ENCODE measurements at places on chromosomes 2 and 18.

DNA sequence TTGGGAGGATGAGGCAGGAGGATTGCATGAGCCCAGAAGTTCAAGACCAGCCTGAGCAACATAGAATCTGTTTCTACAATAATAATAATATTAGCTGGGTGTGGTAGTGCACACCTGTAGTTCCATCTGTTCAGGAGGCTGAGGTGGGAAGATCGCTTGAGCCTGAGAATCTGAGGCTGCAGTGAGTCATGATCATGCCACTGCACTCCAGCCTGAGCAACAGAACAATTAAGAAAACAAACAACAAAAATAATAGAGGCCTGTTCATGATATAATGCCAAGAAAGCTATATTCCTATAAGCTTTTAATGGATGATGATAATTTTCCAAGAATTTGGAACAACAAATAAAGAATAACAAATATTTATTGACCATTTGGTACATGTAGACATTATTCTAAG lies 6.9 kb upstream of the CCBE1 start:
- DNase-seq: no peak

GRCh38 chr2:178681081-178681480 lies 126.1 kb downstream of the TTN start:
- no peak for DNase-seq

GRCh38 chr18:37422116-37422515 lies 143.5 kb downstream of the CELF4 start:
- DNase-seq: no peak

- no peak for DNase-seq
These were observed 3.5 kb downstream of the ADCYAP1 start for GRCh38 chr18:907885-908757.

- no peak for DNase-seq
These were observed 20.9 kb upstream of the COL6A3 start for GRCh38 chr2:237434866-237435311.

DNA sequence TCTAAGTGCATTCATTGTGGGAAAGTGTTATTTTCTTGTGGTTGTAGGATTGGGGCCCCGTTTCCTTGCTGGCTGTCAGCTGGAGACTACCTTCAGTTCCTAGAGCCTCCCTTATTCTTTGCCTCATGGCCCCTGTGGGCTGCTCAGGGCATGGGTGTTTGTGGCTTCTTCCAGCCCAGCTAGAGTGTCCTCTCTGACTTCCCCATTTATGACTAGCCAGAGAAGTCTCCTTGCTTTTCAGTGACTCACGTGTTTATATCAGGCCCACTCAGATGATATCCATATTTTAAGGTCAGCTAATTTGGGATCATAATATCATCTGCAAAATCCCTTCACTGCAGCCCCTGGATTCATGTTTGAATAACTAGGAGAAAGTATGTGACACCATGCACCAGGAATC lies 62.8 kb downstream of the DTNA start:
- DNase-seq: no peak

GRCh38 chr2:10412380-10412779 lies 35.7 kb downstream of the ODC1 start:
- peak; percentile 74 for DNase-seq

GRCh38 chr18:22207021-22207758 lies 37.8 kb downstream of the GATA6 start:
- DNase-seq: no peak

- DNase-seq: no peak
These were observed 85.7 kb downstream of the PXDN start for GRCh38 chr2:1658394-1659151.

DNA sequence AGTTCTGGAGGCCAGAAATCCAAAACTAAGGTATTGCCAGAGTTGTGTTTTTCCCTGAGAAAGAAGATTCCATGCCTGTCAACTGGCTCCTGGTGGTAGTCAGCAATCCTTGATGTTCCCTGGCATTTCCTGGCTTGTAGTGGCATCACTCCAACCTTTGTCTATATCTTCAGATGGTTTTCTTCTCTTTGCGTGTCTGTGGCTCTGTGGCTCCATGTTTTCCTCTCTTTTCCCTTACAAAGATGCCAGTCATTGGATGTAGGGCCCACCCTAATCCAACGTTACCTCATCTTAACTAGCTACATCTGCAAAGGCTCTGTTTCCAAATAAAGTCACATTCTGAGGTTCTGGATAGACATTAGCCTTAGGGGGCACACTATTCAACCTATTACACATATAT lies 41.8 kb downstream of the SLC14A1 start:
- DNase-seq: no peak

GRCh38 chr2:181697126-181697525 lies 16.8 kb upstream of the NEUROD1 start:
- DNase-seq: no peak

DNA sequence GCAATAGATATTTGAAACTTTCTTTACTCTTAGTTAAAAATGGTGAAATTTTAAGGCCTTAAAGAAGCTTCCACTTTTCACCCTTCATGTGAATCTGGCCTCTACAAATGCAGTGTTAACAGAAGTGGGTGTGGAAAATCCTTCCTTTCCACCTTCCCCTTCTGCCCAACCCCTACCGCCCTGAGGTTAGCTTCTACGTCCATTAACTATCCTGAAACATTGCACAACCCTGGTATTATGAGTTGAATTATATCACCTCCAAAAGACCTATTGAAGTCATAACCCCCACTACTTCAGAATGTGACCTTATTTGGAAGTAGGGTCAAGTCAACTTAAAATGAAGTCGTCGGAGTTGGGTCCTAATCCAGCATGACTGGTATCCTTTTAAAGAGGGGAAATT lies 80.8 kb upstream of the ACSL3 start:
- no peak for DNase-seq

GRCh38 chr2:84038866-84039265 lies 420.2 kb downstream of the SUCLG1 start:
- DNase-seq: no peak

DNA sequence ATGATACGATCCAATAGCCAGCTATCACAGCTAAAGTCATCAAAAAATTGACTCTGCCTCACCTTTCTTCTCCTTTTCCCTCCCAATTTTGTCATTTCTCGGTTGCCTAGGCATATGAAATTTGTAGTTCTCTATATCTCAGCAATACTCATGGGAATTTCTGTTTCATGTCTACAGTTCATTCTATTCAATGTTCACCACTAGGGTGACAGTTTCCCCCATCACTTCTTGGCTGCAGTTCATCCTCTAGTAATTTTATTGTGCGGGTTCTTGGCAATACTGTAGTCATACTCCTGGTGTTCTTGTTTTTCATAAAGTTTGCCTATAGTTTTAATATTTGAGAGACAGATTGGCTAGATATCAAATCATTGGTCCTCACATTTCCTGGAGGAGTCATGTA lies 872.2 kb upstream of the ID2 start:
- DNase-seq: no peak

DNA sequence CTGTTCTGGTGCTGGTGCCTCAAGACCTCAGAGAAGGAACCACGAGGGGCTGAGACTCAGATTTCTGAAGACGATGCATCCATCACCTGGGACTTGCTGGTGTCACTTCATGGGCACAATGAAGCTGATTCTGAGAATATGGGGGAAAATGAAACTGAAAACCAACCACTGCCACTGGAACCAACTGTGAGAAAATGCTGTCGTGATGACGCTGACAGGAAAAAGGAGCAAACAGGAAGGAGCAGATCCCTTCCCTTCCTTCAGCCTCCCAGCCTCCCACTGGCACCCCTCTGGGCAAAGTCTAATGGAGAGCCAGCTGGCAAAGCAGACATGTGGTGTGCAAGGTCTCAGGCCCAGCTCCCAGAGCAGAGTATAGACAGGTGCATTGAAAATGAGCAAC lies 109.7 kb downstream of the FOXI3 start:
- DNase-seq: no peak

- DNase-seq: no peak
These were observed 291.8 kb downstream of the ICOS start for GRCh38 chr2:204228169-204228886.

DNA sequence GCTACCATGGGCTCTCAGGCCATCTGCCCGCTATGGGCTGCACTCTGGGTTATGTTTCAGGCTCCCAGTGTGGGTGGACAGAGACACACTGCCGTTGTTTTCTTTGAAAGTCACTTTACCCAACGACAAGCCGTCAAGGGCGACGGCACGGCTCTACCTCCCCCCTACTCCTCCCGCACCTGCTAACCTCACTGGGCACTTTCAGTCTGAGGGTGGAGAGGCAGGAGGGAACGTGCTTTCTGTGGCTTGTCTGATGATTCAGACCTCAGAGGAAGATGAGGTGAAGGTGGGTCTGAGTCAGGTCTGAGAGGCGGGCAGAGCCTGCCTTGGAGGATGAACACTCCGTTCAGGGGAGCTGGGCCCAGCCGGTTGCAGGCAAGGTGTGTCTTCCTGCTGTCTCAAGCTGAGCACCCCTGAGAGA lies 147.6 kb upstream of the HDAC4 start:
- no peak for DNase-seq

GRCh38 chr2:167264380-167264779 lies 376.1 kb downstream of the XIRP2 start:
- peak; percentile 63 for DNase-seq

GRCh38 chr2:96668771-96669170 lies 26.2 kb downstream of the FER1L5 start:
- DNase-seq: no peak

DNA sequence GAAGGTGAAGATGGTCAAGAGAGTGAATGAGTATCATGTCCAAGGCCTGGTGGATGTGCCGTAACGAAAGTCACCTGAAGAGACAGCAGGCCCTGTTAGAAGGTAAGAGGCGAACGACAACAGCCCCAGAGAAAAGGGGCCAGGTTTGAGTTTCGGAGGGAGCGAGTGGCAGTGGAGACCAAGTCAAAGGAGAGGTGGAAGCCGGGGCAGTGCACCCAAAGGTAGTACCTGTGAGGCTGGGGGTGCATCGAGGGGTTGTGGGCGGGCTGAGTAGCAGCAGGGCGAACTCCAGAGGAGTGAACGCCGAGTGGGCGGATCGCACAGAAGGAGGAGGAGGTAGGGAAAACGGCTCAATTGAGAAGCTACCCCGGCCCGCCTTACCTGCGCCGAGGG lies 358 bp downstream of the USP37 start:
- DNase-seq: no peak

- DNase-seq: no peak
These were observed 43.1 kb upstream of the HDAC4 start for GRCh38 chr2:239443666-239444567.

DNA sequence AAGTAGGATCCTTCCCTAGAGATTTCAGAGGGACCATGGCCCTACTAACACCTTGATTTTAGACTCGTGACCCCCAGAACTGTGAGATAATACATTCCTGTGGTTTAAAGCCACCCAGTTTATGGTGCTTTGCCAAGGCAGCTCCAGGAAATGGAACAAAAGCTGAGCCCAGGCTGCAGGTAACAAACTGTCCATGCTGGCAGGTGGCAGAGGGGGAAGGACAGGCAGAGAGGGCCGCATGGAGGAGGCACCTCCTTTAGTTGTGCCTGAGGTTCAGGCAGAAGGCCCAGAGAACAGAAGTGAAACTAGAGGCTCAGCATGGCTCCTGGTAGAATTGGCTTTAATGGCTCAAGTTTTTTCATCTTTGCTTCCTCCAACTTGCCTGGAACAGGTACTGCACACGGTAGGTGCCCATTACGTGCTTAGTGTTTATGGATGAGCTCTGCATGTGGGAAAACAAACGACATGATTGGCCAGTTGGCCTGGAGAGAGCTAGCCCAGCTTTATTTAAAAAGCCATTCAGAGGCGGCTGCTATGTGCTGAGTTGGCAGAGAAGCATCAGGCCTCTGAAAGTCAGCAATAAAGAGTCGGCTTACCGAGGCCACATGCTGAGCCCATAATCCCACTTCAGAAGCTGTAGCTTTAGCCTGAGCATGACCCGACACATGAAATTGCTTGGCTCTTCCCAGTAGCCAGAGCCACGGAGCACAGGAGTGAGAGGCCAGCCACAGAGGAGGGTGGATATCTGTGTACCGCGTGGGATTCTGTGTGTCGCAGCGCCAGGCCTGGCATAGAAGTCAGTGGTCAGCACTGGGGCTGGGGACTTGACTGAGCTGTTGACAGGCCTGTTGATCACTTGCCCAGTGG lies 36.5 kb downstream of the HS1BP3 start:
- no peak for DNase-seq

- no peak for DNase-seq
These were observed 962 bp downstream of the TANK start for GRCh38 chr2:161161074-161161706.

DNA sequence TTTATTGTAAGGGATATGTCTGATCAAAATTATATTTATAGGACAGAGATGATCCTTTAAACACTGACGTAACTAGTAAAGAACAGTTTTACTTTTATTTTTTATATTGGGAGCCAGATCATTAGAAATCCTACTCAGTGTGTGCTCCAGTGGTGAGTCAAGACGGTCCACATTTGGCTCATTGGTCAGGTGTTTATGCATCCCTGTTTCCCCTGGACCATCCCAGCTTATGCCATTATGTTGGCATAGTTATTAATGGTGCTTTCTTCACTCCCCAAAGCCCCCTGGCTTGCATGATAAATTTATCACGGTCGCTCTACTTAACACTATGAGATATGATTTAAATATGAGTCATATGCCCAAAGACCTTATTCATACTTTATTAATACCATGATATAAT lies 293.4 kb downstream of the XIRP2 start:
- no peak for DNase-seq

DNA sequence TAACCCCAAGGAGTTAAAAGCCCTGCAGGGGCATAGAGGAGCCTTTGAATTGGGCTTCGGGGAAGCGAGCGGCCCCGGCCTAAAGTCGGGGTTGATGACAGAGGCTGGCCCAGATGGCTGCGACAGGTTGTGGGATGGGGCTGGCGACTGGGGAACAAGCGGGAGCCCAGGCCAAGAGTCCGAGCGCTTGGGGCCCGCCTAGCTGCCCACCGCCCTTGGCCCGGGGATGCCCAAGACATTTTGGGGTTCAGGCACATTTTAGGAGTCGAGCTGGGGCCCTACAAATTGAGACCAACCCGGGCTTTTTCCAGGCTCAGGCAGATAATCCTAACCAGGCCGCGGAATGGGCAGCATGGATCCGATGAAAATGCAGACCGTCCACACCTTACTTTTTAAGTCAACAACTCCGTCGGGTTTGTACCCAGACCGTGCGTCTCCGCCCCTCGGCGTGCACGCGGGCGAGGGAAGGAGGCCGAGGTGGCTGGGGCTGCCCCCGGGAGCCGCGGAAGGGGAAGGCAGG lies 507 bp downstream of the RTKN start:
- peak; percentile 32 for DNase-seq

GRCh38 chr2:238381341-238382115 lies 45.2 kb upstream of the ASB1 start:
- no peak for DNase-seq

- peak; percentile 42 for DNase-seq
These were observed 747.9 kb downstream of the SOCS6 start for GRCh38 chr18:71036783-71037182.
